Adrenal gland (tissue), 19 donors: ENCODE measurements at places on chromosomes 2 and 18. TPM values are rescaled to one million over a fixed set of nuclear protein-coding genes. Genes with fewer than 3 reads are reported as not detected.

TEX261 gene
- total RNA-seq: 20.9 TPM

MLPH gene
- total RNA-seq: 0.52 TPM

MAL gene
- total RNA-seq: 0.69 TPM

GRCh38 chr2:8803658-8804379 is 33.6 kb downstream of the KIDINS220 start:
- H3K36me3 ChIP-seq: no peaks in the 10 kb centered on the region
- no peaks in the 10 kb centered on the region for H3K27me3 ChIP-seq
- peak; percentile 58 for DNase-seq
- H3K4me3 ChIP-seq: no peak overlapping the region
- H3K27ac ChIP-seq: no peak overlapping the region

- H3K4me3 ChIP-seq: no peak overlapping the region
- no peaks in the 10 kb centered on the region for H3K4me1 ChIP-seq
- H3K36me3 ChIP-seq: no peaks in the 10 kb centered on the region
- DNase-seq: no peak
- H3K27ac ChIP-seq: no peak overlapping the region
- no peaks in the 10 kb centered on the region for H3K27me3 ChIP-seq
Observed at GRCh38 chr2:109458512-109458911, 155.3 kb downstream of the SEPTIN10 start.
